Stimulated activated CD8-positive, alpha-beta memory T cell treated with anti-CD3 and anti-CD28 coated beads, Interleukin-7, amount 100 ng/mL, for 4 hours (primary cell): ENCODE measurements at places on chromosomes 1 and 21.

- DNase-seq: no peak
Measured at GRCh38 chr1:156880473-156880872, 13.0 kb upstream of the PEAR1 start.

GRCh38 chr1:30036229-30036547 lies 687.2 kb downstream of the MATN1 start:
- no peak for DNase-seq

- DNase-seq: no peak
Measured at GRCh38 chr1:181630398-181630797, 147.1 kb downstream of the CACNA1E start.

GRCh38 chr1:211918843-211919414 lies 88.4 kb upstream of the LPGAT1 start:
- DNase-seq: no peak

DNA sequence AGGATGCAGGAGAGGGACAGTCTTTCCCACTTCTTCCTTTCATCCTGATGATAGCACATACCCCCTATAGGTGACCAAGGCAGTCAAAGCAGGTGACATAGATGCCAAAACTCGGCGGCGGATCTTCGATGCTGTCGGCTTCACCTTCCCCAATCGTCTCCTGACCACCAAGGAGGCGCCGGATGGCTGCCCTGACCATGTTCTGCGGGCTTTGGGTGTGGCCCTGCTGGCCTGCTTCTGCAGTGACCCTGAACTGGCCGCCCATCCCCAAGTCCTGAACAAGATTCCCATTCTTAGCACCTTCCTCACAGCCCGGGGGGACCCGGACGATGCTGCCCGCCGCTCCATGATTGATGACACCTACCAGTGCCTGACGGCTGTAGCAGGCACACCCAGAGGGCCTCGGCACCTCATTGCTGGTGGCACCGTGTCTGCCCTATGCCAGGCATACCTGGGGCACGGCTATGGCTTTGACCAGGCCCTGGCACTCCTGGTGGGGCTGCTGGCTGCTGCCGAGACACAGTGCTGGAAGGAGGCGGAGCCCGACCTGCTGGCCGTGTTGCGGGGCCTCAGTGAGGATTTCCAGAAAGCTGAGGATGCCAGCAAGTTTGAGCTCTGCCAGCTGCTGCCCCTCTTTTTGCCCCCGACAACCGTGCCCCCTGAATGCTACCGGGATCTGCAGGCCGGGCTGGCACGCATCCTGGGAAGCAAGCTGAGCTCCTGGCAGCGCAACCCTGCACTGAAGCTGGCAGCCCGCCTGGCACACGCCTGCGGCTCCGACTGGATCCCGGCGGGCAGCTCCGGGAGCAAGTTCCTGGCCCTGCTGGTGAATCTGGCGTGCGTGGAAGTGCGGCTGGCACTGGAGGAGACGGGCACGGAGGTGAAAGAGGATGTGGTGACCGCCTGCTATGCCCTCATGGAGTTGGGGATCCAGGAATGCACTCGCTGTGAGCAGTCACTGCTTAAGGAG lies 2.9 kb downstream of the NCDN start:
- DNase-seq: no peak

- DNase-seq: no peak
Measured at GRCh38 chr1:25685938-25686665, 69.5 kb downstream of the MAN1C1 start.

GRCh38 chr1:3453203-3453761 lies 1.2 kb upstream of the ARHGEF16 start:
- DNase-seq: peak; percentile 44

DNA sequence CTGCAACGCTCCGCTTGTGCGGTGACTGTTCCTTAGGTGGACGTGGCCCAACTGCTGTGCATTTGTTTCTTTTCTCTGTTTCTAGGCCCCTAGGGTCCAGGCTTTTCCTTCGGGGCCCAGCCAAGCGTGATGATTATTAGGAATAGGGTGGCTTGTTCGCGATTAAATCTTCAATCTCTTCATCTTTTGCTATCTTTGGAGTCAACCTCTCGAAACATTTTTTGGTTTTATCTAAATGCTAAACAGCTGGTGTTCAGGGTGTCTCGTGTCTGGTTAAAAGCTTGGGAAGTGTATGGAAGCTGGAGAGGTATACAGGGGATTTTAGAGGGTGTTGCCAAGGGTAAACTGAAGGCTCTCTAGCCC lies 844 bp upstream of the PLD5 start:
- no peak for DNase-seq

DNA sequence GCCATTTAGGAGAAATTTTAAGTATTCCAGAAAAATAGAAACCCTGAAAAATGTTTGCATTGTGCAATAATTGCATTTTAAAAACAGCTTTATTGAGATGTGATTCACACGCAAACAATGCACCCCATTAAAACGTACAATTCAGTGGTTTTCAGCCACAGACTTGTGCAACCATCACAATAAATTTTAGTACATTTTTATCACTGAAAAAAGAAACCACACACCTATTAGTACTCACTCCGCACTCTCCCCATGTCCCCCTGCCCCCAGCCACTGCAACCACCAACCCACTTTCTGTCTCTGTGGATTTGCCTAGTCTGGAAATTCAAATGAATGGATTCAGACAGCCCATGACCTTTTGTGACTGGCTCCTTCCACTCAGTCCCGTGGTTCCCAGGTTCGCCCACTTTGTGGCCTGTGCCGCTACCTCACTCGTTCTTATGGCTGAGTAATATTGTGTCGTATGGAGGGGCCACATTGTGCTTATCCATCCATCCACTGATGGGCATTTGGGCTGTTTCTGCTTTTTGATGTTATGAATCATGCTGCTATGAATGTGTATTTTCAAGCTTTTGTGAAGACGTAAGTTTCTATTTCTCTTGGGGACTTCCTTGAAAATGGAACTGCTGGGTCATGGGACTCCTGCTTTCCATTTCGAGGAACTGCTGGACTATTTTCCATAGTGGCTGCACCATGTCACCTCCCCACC lies 147.7 kb upstream of the ARHGEF16 start:
- no peak for DNase-seq

GRCh38 chr1:112689196-112689841 lies 14.9 kb downstream of the MOV10 start:
- DNase-seq: no peak

- no peak for DNase-seq
Measured at GRCh38 chr1:96962751-96963211, 241.2 kb downstream of the PTBP2 start.

- DNase-seq: no peak
Measured at GRCh38 chr21:27734146-27734545, 767.3 kb upstream of the ADAMTS5 start.

DNA sequence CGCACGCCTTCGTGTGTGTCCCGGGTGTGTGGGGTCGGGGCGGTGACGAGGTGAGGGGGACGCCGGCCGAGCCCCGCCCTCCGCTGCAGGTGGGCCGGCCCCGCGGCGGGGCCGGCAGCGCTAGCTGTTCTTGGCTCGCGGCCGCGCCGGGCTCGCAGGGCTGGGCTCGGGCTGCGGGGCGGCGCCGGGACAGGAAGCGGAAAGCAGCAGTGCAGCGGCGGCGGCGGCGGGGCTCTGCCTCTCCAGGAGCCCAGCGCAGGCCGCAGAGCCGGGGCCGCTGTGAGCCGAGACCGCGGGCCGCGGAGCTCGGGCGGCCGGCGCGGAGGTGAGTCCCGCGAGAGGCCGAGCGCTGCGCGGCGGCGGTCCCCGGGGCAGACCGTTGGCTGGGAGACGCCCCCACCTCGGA lies at the start of gene VANGL1:
Gene VANGL1, plus strand, starts transcription at position 209 of the 406 bp plus-strand sequence. CDS start 9,444 bp downstream, outside the sequence.
- no peak for DNase-seq

DNA sequence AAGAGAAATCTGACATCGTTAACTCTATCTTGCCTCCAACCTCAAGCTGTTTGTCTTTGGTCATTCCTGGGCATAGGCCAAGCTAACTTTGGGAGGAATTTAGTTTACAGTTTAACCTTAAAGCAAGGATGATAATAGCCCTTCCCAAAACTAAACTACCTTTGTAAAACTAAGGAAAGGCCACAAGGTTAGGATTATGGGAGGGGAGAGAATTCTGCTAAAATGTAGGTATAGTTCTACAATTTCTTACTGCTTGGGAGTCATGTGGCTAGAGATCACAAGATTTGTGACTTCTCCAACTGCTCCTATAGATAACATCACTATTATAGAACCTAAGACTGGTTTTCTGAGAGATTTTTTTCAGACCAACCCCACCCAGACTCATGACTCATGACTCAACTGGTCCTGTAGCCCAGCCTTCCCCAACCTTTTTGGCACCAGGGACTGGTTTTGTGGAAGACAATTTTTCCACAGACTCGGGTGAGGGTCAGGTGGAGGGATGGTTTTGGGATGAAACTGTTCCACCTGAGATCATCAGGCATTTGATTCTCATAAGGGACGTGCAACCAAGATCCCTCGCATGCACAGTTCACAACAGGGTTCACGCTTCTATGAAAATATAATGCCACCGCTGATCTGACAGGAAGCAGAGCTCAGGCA lies 70.7 kb upstream of the MUTYH start:
- DNase-seq: no peak

DNA sequence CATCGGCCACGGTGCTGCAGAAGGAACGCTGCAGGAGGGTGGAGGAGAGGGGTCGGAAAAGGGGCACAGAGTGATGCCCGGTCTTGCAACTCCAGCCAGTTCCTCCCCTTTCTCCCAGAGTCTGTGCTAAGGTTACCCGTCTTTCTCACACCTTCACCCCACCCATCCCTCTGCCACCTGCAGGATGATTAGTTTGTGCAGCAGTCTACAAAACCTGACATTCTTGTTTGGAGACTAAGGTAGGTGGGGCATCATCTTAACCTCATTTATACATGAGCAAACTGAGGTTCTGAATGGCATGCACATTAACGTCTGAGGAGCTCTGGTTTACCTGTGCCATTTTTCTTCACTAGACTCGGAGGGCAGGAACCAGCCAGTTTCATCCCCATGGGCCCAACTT lies 232.3 kb downstream of the GRIK3 start:
- no peak for DNase-seq
